Stimulated activated CD4-positive, alpha-beta T cell treated with anti-CD3 and anti-CD28 coated beads, Interleukin-15, amount 100 ng/mL, for 1 hour (primary cell): ENCODE measurements at places on chromosomes 12 and 14.

DNA sequence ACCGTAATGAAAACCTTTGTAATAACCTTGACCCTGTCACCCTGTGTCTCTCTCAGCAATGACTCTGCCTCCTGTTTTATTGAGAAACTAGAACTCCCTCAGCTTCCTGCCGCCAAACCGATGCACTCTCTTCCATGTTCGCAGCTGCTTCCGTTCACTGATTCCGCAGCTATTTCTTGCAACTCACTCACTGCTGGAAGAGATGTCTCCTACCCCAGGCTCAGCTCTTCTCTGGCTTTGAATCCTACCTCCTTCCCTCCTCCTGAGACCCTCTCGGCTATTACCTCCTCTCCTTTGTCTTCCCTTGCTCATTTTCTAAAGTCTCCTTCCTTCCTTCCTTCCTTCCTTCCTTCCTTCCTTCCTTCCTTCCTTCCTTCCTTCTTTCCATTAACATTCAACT, 71.0 kb downstream of the ESRRB start:
- DNase-seq: no peak

GRCh38 chr14:71238835-71239234, 331.6 kb downstream of the PCNX1 start:
- DNase-seq: no peak

GRCh38 chr12:54413284-54414190, 5.5 kb downstream of the ITGA5 start:
- DNase-seq: peak; percentile 62

DNA sequence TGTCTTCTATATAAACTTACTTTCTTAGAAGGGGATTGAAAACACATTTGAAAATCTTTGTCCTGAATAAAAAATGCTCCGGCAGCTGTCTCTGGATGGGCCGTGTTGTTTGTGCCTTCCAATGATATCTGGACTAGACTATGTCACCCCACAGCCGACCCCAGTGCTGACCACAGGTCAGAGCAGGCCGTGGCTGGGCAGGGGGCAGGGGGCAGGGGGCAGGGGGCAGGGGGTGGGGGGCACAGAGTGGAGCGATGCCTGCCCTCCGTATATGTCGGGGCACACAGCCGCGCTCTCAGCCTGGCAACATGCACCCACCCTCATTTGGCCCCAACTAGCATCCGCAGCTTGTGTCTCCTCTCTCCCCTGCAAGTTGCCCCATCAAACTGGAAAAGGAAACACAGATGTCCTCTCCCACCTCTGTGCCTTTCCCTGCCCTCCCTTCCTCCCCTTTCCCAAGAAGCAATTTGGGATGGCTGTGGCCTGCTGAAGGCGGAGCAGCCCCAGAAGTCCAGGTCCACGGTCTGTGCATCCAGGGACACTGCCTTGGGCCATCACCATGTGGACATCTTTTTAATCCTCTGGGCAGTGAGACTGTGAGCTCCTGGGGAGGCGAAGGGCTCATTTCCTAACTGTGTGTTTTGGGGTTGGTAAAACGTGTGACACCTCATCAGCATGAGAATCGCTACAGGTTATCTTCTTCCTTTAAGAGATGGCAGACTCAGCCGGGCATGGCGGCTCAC, 295.7 kb upstream of the RTL1 start:
- DNase-seq: no peak

DNA sequence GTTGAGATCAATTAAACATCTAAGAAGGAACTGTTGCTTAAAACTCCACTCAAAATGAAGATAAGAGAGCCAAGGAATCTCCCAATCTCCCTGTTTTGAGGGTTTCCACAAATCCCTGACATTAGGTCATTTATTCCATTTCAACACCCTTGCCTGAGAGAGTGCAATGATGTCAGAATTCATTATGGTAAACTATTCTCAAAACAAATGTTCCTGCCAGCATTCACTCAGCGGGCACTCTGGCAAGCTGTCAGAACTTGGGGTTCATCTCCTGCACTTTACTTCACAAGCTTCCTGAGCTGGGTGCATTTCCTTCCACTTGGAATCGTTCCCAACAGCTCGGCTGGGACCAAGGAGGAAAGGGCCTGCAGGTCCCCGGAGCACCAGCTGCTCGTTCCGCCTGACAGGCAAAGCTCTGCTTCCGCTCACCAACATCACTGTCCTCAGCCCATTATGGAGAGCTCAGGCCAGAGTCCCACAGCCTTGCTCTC, 117.8 kb downstream of the TTC7B start:
- no peak for DNase-seq

DNA sequence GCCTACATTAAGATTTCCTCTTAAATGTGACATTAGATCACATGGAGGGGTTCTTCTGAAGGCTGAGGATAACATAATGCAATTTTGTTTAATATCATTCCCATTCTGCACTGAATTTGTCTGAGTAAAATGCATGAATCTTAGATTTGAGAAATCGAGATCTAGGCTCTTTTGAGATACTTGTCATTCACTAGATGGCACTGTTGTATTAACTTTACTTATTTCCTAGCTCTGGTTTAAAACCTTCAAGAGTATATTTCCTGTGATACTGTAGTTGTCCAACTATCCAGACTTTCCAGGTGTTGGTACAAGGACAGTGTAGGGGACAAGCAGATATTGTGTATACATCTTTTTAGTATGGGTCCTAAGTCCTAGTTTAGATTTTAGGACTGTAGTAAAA, 91.7 kb upstream of the SEL1L start:
- DNase-seq: no peak

DNA sequence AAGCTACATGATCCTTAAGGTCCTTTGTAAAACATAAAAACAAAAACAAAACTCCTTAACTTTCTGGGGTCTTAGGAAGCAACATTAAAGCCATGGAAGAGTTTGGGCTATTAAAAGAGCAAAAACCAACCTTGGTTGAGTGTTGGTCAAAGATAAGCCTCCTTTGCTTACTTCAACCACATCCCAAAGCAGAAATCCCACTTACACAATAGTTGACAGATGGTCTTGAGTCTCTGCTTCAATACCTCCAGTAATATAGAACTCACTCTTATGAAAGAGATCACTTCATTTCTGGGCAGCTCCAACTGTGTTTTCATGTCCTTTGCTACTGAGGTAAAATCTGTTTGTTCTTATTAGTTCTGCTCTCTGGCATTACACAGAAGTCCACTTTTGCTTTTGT, 125.8 kb downstream of the SLC38A4 start:
- no peak for DNase-seq

DNA sequence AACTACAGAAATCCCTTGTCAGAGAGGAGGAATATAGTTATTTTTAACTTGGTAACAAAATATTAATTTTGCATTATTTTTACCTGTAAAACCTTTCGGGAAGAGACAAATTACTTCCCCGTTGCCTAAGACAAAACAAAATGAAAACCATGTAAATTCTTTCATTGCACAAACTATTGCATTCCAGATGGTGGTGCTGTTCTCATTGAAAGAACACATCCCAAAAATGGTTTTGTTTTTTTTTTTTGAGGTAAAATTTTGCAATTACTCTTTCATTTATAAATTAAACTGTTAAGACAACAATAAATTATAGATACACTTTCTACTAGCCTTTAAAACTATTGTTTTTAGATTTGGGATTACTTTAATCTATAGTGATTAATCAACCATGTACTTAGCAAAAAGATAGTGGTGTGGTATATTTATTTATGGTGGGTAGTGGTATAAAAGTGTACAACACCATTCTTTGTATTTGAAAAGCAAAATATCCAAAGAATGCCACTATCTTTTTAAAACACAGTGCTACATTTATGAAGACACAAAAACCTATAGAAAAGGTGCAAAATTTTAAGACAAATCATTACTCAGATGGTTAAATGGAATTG, 115.5 kb downstream of the SLC38A1 start:
- DNase-seq: no peak

DNA sequence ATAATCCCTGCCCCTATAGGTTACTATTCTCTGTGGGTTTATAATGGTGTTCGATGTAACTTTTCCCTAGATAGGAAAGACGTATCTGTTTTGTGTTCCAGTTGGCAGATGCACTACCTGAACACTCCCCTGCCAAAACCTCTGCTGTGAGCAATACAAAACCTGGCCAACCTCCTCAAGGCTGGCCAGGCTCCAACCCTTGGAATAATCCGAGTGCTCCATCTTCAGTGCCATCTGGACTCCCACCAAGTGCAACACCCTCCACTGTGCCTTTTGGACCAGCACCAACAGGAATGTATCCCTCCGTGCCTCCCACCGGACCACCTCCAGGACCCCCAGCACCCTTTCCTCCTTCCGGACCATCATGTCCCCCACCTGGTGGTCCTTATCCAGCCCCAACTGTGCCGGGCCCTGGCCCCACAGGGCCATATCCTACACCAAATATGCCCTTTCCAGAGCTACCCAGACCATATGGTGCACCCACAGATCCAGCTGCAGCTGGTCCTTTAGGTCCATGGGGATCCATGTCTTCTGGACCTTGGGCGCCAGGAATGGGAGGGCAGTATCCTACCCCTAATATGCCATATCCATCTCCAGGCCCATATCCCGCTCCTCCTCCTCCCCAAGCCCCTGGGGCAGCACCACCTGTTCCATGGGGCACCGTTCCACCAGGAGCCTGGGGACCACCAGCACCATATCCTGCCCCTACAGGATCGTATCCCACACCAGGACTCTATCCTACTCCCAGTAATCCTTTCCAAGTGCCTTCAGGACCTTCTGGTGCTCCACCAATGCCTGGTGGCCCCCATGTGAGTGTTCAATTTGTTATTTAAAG, 11.3 kb downstream of the MAPK1IP1L start:
- no peak for DNase-seq

- DNase-seq: no peak
Observed at GRCh38 chr14:30159374-30159773, 231.7 kb upstream of the PRKD1 start.

- no peak for DNase-seq
Observed at GRCh38 chr12:96368233-96368632, 32.0 kb downstream of the CDK17 start.

DNA sequence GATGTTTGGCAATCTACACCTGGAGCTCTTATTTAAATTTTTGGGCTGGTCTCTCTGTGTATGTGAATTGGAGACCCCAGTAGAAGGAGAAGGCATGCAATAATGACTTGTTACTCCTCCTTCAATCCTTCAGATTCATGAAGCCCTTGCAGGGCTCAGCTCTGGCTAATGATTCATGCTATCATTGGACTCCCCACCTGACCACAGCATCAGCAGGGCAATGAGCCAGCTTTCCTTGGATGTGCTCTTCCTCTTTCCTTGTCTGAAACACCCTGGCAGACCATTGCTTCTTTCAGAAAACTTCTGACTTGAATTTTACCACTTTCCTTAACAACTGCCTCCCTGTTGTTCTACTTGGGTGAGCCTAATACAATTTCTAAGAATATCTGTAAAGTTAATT, 1019.2 kb downstream of the AACS start:
- no peak for DNase-seq

DNA sequence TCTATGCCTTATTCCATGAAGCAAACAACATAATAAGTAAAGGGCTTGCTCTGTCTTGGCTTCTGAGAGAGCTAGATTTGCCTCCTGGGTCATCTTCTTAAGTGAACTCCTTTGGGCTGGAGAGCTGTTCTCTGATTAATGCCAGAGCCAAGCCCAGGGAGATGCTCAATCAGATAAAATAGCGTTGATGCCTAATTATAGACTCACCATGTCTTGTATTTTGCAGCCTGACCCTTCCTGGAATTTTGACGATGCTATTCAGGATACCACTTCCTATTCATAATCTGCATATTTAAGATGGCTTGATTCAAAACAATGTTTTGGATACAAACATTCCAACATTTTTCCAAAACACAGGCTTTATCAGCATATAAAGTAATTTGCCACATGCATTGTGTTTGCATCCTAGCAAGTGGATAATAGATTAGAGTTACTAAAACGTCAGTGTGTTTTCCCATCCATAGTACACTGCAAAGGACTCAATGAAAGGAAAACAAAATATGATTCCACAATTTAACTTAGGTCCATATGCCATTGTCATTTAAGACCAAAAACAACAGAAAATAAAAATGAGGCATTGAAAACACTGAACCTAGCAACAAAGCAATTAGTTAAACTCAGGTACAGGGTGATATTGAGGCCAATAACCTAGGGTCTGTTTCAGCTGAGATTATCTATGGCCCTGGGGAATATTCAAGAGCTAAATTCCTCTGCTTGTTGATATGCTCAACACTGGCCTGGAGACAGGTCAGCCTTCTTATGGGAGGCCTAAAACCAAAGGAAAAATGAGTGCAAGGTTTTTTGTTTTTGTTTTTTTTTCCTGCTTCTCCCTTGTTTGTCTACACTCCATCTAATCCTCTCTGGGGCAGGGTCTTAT, 184.2 kb upstream of the FOXN3 start:
- no peak for DNase-seq

DNA sequence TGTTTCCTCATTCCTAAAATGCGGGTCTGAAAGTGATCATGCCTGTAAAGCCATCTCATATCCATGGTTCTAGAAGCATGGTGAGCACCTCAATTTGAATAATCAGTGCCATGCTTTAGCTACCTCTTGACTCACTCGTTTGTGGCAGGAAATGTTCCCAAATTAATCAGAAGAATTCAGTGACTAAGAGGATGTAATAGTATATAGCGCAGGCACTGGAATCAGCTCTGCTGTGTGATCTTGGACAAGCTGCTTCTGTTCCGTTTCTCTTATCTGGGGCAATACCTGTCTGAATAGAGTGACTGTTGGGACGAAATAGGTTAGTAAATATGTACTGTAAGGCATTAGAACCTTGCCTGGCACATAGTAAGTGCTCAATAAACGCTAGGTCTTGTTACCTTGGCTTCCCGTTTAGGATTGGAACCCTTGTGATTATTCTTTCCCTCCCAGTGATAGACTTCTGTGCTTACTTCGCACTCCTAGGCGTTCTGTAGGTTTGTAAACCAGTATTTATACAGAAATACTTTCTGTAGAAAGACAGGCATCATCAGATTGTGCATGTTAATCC, 820 bp upstream of the SMAGP start:
- DNase-seq: no peak

- DNase-seq: no peak
Observed at GRCh38 chr14:88286309-88286708, 36.8 kb downstream of the KCNK10 start.

GRCh38 chr12:64170024-64170423, 52.1 kb downstream of the KICS2 start:
- no peak for DNase-seq

GRCh38 chr12:121568971-121569751, 11.7 kb downstream of the KDM2B start:
- DNase-seq: no peak

- no peak for DNase-seq
Observed at GRCh38 chr12:110744601-110745264, 2.0 kb upstream of the PPP1CC start.

DNA sequence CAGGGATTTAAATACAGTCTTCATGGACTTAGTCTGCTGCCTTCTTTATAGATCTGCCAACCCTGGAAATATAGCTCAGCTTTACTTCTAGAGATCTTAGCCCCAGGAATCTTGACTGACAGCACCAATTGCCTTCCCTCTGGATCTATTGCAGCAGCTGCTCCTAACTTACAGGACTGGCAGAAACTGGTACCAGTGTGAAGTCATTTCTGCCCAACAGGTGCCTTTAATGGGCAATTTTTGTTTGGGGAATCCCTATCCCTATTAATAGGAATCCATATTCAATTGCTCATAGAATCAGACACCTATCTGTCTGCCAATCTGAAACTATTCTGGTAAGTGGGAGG, 27.2 kb downstream of the SPX start:
- no peak for DNase-seq
